ENCODE measurements at places on chromosomes 5 and 9.

DNA sequence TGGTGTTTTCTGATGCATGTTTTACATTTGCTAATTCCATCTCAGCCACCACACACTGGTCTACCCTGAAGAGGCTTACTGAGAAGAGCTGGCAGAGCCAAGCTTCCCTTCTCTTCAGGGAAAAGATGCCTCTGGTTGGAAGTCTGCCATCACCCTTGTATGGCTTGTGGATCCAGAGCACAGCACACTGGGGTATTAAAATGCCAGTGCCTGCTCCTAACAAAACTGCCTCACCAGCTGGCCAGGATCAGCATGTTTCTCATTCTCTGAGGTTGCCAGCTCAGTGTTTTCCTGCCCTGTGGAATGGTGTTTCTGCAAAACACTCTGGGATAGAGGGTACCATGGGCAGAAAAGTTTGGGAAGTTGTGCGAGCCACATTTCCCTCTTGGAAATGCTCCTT lies 31.6 kb upstream of the ZNF618 start:
- no peak for DNase-seq

DNA sequence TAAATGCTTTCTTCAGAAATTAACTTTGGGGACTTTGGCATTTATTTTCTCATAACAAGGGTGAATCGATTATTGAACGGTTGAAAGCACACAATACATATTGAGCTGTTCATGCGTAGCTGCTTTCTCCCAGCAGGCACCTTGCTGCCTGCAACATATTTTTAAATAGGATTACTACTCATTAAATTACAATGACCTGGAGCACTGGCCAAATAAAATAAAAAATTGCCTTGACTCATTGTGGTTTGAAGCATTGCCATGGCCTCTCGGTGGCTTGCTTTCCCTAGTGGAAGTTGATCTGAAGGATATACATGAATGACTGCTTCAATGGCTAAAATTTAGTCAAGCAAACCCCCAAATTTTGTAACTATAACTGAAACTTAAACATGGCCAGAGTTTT lies 181.6 kb upstream of the NUDT12 start:
- DNase-seq, result no peak

DNA sequence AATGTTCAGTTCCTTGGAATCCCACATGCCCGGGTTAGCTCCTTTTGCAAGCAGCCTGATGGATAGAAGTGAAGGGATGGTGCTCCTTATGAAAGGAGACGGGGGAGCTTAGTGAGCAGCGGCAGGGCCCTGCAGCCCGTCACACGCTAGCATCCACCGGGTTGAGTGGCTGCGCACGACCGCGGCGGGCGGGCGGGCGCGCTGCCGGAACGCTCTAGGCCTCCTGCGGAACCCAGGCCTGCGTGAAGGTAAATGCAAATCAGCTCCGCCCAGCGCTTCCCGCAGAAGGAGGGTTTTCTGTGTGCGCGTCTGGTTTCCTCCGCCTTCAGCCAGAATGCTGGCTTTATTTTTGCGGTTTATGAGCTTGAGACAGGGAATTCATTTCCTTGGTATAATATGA lies 19.8 kb downstream of the IL12B start:
- DNase-seq, result no peak

DNA sequence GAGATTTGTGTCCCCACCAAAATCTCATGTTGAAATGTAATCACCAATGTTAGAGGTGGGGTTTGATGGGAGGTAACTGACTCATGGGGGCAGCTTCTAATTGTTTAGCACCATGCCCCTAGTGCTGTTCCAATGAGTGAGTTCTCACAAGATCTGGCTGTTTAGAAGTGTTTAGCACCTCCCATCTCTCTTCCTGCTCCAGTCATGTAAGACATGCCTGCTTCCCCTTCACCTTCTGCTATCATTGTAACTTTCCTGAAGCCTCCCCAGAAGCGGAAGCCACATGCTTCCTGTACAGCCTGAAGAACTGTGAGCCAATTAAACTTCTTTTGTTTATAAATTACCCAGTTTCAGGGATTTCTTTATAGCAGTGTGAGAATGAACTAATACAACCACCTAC lies 170.5 kb downstream of the NDUFS4 start:
- no peak for DNase-seq
